ENCODE measurements at places on chromosomes 7 and 10.
A peak's percentile ranks its signal among the peaks of the same experiment; 100 is the strongest.

- no peak for DNase-seq
These were observed 27.2 kb downstream of the IKZF1 start for GRCh38 chr7:50331564-50332208.

DNA sequence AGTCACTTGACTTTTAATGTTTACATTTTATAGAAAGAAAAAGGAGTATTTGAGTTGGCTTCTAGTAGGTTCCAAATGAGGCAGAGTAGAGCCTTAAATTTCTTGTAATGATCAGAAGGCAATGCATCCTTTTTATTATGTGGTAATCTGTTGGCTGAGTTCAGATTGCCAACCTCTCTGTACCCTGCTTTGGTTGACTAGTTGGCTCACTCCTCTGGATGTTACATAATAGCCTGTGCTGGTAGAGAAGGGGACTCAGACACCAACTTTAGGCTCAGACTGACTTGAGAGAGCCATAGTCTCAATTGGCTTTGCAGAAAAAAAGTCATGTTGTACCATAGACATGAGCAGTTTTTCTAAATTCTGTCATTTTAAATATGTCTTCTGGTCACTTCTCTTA is 46.8 kb upstream of the GLCCI1 start:
- no peak for DNase-seq

DNA sequence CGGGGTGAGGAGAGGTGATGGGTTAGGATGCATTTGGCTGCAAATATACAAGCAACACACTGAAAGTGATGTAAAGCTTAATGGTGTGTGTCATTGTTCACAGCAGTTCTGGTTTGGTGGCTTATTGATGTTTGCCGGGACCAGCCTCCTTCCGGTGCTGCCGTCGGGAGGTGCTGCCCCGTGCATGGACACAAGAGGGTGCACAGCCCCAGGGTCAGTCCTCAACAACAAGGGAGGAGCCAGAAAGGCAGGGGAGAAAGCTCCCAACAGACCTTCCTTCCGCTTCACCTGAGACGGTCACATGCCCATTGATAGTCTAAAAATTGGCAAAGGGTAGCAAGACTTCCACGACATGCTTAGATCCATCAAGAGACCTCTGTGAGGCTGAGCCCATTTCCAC is 9.5 kb downstream of the RNF32 start:
- peak; percentile 15 for DNase-seq

GRCh38 chr10:103153302-103154197 is 39.5 kb downstream of the NT5C2 start:
- no peak for DNase-seq

- DNase-seq = no peak
These were observed 57.6 kb upstream of the EZH2 start for GRCh38 chr7:148941598-148942275.

- DNase-seq = no peak
These were observed 435.7 kb upstream of the PFKP start for GRCh38 chr10:2631557-2632205.

DNA sequence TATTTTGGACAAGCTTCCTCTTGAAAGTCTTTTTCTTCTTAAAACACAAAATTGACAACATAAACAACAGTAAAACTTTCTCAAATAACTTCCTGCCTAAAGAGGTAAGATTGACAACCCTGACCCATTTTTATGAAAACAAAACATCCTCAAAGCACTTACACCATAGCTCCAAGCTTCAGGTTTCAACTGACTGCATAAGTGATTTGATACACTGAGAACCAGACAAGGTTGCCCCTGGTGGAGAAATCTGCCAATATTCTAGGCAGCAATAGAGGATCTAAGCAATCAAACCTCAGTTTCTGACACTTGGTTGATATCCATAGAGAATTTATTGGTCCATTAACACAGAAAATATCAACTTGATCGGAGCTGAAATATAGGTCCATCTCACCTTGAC is 147.8 kb downstream of the ELAPOR2 start:
- no peak for DNase-seq

GRCh38 chr10:121608469-121609190 is 10.4 kb upstream of the FGFR2 start:
- DNase-seq = peak; percentile 86

GRCh38 chr10:107033799-107034422 is 130.6 kb downstream of the SORCS1 start:
- DNase-seq = no peak

- peak; percentile 72 for DNase-seq
These were observed 453.2 kb upstream of the GALNT17 start for GRCh38 chr7:70678621-70679251.

DNA sequence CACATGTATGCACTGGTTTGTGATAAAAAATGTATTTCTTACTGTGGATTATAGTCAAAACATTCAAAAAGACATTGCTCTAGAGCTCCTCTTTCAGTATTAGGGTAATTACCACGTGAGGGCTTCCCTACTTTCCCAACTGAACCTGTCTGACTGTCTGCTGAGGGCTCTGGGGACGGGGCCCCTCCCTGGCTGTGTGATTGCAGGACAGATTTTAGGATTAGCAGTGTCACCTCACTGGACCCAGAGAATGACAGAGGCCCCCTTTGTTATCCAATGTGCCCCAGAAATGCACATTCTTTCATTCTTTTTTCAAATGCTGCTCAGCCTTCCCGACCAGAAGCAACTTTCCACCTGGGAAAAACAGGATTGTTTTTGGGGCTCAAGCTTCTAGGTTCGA is 43.6 kb upstream of the MXI1 start:
- no peak for DNase-seq

- peak; percentile 30 for DNase-seq
These were observed 13.8 kb downstream of the HSPA12A start for GRCh38 chr10:116728526-116729096.

- peak; percentile 57 for DNase-seq
These were observed 11.8 kb upstream of the EMX2 start for GRCh38 chr10:117530791-117531190.

- no peak for DNase-seq
These were observed 5.1 kb downstream of the TBL2 start for GRCh38 chr7:73573276-73573675.

DNA sequence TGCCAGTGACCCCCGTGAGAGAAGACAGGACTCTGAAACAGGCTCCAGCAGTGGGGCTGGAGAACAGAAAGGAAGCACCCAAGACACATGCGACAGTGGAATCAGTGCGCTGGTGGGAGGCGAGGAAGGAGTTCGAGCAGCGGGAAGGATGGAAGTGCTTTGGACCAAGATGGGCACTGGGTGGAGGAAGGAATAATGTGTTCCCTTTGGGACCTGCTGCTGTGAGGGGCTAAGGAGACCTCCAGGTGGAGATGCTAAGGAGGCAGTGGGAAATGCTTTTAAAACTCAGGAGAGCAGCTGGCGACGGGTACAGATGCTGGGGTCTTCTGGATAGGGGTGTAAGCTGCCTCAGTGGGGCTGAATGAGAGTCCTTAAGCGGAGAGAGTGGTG is 109.7 kb upstream of the ANLN start:
- no peak for DNase-seq

GRCh38 chr10:110393866-110394265 is 89.1 kb upstream of the SMNDC1 start:
- no peak for DNase-seq

- no peak for DNase-seq
These were observed 1163.4 kb upstream of the AUTS2 start for GRCh38 chr7:68434857-68435256.

DNA sequence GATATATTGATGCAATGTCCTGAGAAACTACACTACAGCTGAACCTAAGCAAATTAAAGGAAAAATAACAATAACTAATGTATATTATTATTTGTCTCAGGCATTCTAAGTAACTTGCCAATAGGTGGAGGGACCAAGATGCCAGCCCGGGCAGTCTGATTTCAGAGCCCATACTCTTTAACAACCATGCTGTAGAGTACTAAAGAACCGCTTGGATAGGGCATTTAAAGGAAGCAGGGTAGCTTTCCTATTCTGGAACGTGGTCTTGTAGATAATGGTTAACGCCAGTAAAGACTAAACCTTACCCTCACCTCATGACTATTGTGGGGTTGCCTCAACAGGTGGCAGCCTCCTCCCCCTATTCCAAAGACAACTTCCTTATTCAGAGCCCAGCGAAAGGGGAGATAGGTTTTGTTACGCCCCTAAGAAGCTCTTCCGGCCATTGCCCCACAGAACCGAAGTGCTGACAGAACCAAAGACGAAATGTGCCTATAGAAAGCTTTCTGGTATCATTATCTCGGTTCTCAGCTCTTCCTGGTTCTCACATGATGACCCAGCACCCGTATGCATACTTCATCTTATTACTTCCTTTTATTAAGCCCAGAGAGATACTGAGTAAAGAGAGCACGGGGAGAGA is 707 bp upstream of the C1GALT1 start:
- peak; percentile 16 for DNase-seq

DNA sequence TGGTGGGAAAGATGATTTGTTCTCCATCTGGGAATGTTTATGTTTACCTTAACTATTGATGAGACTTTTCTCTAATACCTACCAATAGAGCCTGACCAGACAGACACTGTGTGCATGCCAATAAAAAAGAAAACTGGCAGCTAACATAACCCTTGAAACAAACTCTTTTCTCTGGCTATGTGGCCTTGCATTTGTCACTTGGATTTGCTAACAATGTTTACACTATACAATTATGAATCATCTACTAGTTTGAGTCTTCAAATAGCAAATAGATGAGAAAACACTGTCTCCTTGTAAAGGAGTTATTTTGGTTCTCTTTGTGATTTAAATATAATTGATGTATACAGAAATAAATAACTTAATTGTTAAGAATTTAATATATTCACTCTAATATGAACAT is 273.1 kb downstream of the SEMA3D start:
- DNase-seq = peak; percentile 35

GRCh38 chr10:132183046-132183445 is 3.7 kb upstream of the DPYSL4 start:
- no peak for DNase-seq

DNA sequence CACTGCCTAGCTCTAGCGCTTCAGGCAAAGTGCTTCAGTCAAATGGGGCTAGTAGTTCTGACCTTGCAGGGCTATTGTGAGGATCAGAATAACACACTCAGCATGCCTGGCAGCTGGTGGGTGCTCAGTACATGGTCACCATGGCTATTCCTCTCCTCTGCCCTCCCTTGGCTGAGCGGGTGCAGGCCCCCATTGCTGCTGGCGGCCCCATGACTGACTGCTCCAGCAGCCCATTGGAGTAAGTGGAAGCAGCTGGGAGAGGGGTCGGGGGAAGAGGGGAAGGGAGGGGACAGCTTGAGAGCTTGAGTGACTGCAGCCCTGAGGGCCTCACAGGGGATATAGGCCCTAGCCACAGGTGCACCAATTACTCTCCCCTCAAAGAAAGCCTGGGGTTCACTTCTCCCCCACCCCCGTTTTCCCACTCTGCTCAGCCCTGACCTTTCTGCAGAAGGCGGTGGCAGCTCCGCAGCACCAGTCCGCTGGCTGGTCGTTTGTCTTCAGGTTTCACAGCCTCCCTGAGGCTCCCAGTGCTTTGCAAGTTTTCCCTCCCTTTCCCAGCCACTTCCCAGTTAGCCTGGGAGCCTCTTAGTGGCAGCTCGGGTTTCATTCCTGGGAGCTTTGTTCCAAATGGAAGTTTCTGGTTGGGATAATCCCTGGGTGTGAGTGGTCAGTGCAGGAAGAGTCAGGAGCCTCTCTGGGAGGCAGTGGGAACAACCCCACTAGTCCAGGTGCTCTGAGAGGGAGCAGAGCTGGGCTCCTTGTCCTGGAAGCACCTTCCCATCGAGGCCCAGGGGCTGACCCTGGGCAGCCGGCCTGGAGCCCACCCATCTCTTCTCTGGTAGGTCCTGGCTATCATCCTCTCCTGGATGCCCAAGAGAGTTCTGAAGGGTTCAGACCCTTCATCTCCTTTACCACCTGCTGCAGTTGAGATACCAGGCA is 16.3 kb downstream of the FGF8 start:
- no peak for DNase-seq

GRCh38 chr7:66758950-66759628 is 18.6 kb downstream of the RABGEF1 start:
- no peak for DNase-seq

DNA sequence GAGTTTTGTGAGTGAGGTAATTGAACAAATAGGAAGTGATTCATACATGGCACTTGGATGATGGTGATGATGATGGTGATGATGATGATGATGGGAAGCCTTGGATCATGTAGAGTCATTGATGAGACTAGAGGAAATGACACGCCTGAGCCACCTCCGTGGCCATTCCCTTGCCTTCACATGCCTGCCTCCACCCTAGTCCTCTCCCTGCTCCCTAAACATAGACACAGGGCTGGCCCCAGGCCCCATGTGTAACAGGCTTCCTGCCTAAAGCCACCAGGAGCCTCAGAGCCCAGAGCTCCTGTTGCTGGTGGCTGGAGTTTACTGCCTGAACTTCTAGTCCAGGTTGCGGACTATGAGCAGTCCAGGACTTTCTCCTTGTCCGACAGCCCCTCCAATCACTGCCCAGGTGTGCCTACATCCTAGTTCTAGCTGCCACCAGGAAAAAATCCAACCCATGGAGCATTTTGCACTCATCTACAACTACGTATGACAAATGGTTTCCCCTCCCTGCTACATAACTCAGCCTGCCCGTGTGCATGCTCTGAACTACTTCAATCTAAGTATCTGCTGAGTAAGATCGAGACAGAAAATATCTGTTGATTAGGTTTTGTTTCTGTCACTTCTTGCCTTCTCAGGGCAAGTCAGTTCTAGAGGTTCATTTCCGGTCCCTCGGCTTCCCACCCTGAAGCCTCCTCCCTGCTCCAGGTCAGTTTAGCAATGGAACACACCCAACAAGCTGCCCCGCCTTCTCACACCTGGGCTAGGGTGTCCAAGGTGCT is 35.5 kb upstream of the KDM7A start:
- peak; percentile 35 for DNase-seq

GRCh38 chr7:123690550-123690949 is 34.9 kb downstream of the LMOD2 start:
- DNase-seq = no peak

DNA sequence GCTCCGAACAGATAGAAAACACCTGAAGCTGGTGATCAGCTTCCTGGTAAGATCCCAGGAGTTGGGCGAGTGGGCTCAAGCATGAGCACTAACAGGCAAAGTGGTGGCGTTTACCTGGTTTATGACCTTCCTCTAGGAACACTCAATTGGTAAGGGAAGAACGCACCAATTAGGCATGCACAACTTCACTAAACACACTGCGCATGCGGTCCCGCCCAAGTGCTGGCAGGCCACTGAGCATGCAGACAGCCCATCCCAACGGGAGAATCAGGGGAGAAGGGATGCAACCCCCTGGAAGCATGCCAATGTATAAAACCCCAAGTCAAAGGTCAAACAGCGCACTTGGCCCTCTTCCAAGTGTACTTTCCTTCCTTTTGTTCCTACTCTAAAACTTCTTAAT is 70.4 kb downstream of the LYZL2 start:
- no peak for DNase-seq

DNA sequence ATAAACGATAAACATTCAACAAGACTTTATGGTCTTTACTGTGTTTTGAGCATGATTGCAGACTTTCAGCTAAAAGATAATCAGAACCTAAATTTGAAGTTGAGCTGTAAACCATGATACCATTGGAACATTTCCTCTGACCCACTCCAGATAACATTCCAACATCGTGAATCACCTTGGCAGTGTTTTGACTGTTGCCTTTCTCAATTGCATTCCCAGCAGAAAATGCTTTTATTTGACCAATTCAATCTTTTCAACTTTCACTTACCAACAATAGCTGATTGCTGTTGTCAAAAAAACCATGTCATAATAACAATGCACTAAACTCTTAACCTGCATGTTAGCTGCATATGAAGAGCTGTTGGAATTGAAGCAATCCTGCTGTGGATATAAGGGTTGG is 165.5 kb downstream of the MDFIC start:
- peak; percentile 62 for DNase-seq

GRCh38 chr10:96292971-96293920 is 11.0 kb upstream of the DNTT start:
- DNase-seq = peak; percentile 62

GRCh38 chr7:101496017-101496416 is 133.1 kb downstream of the MYL10 start:
- DNase-seq = no peak

All from AG20443 (cell line).